ENCODE measurements at places on chromosomes 3 and 15.

- DNase-seq, result no peak
These were observed 72.2 kb upstream of the EPHB3 start for GRCh38 chr3:184489268-184489841.

DNA sequence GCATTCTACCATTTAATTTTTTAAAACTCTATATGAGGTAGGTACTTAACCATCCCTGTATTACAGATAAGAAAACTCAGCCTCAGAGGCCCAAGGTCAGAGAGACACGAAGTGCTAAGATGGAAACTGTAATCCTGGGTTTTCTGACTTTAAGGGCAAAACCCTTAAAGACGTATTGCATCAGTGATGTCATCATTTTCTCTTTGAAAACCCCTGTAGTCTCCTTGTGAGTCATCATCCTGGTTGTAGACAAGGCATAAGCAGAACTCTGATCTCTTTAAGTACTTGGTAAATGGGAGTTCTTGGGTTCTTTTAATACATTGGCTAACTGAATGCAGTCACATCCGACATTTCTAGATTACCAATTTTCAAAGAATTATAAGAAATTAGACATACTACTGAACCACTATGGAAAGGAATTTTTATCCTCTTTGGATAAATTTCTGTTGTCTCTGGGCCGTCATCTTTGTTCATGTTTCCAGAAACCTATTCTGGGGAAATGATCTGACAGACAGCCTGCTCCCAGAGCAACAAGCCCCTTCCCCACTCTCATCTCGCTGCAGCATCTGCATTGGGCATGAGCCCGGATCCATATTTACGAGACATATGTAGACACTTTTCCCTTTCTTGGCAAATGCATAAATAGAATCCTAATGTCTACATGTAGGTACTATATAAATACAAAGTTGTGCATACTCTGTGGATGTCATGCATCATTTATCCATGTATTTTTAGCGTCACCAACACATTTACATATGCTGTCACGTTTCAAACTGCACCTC, 48.7 kb upstream of the MDFIC2 start:
- no peak for DNase-seq

DNA sequence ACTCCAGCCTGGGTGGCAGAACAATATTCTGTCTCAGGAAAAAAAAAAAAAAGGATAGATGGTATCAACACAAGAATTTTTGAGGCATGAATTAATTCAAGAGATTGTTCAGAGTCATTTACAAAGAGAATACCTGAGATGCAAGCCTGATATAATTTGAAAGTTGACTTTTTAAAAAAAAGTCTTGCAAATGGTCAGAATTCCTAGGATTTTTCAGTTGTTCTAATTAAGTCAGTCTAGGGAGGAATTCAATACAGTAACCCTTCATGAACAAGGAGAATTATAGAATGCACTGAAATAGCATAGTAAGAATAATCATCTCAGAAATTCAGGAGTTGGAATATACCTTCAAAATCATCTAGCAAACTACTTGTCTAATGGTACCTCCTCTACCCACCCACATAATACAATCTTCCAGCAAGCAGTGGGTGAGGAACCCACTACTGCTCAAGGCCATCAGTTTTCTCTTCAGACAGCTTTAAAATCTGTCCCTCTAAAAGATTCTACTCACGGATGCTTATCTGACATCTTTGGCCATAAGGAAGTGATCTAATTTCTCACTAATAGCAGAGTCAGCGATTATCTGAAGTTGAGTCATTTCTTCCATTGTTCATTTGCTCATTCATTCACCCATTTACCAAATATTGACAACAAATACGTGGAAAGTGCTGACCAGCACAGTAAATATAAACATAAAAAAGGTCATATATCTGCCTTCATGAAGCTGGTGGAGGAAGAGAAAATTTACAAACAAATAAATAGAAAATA, 159.6 kb downstream of the GREM1 start:
- DNase-seq, result no peak

DNA sequence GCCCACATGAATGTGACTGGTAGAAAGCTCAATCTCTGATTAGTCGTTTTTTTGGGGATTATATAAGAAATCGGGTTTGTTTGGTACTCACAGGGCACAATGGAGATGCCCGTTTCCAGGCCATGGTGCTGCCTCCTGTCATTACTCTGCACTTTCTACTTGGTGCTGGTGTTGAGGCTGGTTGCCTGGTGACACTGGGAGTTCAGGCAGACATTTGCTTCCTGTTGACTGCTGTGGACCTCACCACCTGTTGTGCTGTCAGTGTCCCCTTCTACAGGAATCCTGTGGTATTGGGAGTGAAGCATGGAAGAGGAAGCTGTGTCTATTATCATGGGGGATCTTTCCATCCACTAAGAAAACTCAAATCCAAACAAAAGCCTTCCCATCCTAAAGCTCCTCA, 227.2 kb upstream of the TBL1XR1 start:
- no peak for DNase-seq

DNA sequence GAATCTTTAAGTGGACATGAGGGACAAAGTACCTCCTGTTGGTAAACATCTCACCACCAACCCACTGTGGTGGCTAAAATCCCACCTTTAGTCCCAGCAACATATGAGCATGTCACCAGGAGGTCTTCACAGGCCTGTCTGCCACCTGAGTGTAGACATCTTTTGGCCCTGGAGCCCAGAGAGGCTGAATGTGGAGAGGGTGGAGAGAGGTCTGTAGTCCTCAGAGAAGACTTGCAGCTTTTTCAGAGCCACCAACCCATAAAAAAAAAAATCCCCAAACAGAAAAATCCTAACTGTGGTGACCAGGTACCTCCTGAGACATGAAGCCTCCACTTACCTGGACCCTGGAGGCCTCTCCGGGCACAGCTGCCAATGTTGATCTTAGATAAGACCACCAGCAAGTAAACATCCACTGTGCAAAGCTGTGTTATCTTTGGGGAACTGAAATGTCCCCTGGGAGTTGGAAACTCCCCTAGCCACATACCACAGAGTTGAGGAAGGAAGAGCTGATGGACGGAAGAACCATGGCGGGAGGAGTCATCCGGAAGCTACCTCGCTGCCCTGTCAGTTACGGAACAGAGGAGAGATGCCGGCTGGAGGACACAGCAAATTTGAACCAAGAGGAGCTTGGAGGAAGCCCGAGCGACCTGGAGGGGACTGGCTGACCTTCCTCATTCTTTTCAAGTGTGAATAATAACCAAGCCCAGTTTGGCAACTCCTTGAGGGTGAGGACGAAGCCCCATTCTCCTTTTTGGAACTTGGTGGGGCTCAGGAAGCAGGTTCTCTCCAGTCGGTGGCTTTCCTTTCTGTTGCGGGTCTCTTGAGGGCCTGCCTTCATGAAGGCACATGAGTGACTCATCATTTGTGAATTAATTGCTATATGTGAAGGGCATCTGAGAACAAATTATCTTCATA, at the start of gene GHRL:
Gene GHRL, minus strand, starts transcription at position 443 of the 915 bp plus-strand sequence. CDS start 2,767 bp downstream, outside the sequence.
- no peak for DNase-seq

DNA sequence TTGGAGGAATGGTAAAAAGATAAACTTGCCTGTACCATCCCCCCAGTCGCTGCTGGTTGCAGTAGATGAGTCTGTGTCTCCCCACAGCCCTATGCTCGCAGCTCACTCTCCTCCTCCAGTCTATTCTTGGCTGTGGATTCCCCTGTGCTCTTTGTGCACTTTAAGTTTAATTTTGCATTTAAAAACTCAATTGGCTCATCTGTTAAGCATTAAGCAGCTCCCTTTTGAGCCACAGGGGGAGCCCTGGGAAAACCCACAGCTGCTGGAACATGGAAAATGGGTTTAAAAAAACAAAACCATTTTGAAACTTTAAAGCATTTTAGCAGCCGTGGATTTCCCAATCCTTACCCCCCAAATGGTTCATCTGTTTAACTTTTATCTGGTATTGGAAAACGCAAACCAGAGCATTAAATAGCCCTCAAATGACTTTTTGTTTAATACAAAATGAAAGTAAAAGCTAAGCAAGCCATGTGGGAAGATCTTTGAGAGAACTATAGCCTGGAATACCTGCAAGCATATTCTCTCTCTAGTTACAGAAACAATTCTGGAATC, 536.9 kb downstream of the ZIC1 start:
- DNase-seq, result no peak

- DNase-seq, result no peak
These were observed 32.4 kb upstream of the IGF2BP2 start for GRCh38 chr3:185857208-185857607.

GRCh38 chr15:85178308-85178707, 196.7 kb downstream of the PDE8A start:
- DNase-seq, result no peak

- no peak for DNase-seq
These were observed 632.2 kb downstream of the FOXP1 start for GRCh38 chr3:70951316-70951715.

DNA sequence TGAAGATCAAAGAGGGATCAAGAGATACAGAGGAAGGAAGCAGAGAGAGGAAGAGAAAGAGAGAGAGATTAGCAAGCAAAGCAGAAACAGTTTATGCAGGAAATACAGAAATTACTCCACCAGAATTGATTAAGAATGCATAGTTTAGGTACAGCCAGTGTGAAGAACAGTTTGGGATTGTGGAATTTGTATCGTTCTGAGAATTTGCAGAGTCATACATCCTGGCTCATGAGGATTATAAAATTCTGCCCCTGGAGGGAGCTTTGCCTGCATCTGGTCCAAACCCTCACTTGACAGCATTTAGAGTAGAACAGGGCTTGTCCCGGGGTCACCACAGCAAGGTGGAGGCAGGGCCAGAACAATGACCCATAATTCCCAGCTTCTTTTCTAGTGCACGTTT, 44.1 kb downstream of the MASP1 start:
- DNase-seq, result no peak

GRCh38 chr15:51156957-51157356, 62.3 kb upstream of the TNFAIP8L3 start:
- DNase-seq, result no peak

DNA sequence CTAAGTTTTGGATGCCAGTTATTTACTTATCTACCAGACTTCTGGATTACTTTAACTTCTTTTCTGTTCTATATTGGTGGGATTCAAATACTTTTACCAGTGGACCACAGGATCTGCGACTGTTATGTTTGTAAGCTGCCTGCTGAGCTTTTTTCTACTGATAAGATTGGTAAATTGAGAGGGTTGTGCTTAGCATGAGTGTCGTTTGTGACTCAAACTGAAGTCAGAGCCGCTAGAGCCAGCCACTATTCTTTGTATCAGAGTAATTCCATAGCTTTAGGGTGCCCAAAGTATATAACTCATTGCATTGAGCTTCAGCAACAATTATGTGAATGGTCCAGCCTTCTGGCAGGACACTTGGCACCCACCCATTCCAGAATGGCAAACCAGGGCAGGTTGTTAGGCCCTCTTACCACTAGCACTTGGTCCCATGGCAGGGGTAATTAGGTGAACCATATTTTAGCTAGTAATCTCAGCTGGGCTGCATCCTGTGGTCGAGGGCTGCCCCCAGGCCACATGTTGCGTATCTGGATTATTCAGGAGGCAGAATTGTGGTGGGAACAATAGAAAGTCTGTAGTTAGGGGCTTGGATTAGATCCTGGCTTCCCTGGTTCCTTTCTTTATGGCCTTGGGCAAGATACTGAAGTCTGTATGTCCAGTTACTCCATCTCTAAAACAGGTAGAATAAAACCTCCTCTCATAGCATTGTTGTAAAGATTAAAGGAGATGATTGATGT, 6.0 kb downstream of the PLCL2 start:
- no peak for DNase-seq

DNA sequence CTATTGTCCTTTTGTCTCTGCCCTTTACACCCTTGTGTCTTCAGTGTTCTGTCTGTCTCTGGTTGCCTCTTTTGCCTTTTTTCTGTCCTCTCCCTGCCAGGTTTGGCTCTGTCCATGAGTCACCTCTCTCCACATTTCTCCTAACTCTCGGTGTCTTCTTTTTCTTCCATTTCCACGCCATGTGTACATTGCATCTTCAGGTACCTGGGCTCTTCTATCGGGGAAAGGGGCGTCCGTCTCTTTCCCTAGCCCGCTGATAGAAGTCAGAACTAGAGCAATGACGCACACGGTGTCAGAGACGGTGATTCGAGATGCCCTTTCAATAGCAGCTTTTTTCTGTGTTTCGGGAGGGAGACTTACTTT, 641 bp downstream of the OPA1 start:
- peak; percentile 31 for DNase-seq

DNA sequence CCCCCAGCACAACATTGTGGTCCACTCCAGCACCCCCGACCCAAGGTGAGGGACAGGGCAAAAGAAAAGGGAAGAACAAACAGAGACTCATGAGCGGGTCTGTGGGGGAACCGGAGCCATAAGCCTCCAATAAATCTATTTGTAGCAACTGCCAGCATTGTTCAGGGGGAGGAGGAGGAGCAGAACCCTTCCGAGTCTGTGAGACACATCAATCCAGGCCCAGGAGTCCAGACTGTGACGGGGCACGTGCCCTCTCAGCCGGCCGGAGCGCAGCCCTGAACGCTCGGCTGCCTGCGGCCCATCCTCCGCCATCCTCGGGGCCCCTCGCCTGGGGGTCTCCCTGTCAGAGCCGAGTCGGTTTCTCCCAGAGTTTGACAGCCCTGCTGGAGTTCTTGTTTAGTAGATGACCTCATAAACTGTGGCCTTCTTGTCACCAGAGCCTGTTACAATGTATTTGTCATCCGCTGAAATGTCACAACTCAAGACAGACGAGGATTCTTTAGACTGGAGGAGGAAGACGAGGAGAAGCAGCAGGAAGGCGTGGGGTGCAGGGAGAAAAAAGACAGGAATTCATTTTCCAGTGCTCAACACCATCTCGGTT, 47.9 kb downstream of the TLE3 start:
- DNase-seq, result no peak

- DNase-seq, result no peak
These were observed 19.6 kb downstream of the DYNC1LI1 start for GRCh38 chr3:32551087-32551486.

DNA sequence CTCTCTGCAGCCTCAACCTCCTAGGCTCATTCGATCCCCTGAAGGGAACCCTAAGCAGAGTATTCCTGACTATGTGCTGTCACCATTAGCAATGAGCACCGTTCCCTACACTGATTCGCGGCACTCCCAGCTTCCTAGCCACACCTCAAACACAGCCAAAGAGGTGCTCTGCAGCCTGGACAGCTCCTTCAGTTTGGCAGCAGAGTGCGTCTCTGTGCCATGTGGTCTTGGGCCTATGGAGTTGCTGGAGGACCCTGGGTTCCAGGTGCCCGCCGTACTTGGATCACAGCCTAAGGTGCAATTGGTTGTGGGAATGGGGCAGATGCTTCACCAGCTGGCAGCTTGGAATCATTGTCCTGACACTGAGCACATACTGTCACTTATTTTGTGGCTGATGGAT, 17.3 kb upstream of the IL12A start:
- no peak for DNase-seq

- no peak for DNase-seq
These were observed 148.8 kb downstream of the TPRA1 start for GRCh38 chr3:127441764-127442163.

Data from activated CD4-positive, alpha-beta T cell treated with anti-CD3 and anti-CD28 coated beads for 24 hours (primary cell).